ENCODE measurements at places on chromosomes 11 and 22.

GRCh38 chr11:57200917-57201316, 19.2 kb downstream of the LRRC55 start:
- DNase-seq = no peak

DNA sequence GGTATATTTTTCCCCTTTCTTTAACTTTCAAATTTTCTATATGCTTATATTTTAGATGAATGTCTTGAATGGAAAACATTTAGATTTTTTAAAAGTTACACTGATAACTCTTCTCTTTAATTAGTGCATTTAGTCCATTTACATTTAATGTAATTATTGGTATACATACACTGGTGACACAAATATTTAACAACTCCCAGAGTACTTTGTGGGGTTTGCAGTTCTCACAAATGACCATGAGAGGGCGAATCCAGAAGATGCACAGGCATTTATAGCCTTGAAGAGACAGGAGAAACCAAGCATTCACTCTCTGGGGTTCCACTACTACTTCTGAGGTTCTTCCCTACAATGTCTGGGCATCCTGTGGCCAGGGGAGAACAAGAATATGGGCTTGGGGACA, 125.1 kb downstream of the TIMP3 start:
- DNase-seq = no peak

DNA sequence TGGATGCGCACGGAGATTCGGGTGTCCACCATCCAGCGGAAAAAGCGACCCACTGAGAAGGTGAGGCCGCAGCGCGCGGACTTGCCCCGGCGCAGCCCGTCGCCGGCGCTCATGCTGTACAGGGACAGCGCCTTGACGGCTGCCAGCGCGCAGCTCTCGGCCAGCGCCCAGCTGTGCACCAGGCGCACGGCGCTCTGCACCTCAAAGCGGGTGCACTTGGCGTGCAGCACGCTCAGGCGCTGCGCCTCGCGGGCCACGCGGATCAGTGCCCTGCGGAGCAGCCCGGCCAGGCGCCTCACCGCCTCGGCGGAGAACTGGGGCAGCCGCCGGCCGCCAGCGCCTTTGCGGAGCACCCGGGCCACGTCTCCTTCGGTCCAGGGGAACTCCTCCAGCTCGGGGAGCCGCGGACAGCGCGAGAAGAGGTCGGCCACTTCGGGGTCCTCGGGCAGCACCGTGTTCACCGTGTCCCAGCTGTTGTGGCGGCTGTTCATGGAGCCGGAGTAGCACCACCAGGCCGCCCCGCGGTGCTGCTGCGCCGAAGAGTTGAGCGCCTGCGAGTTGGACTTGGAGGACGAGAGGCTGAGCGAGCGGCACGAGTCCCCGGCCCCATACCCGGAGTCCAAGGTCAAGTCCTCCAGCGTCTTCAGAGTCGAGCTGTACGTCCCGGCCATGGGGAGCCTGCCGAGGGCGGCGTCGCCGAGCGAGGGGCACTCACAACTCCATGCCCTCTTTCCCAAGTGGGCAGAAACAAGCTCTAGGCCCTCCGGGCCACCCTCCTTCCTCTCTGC, 703 bp downstream of the ABTB2 start:
- no peak for DNase-seq

GRCh38 chr11:29481738-29482137, 535.1 kb downstream of the KCNA4 start:
- DNase-seq = no peak

GRCh38 chr11:134362192-134362901, 30.6 kb downstream of the GLB1L2 start:
- no peak for DNase-seq

- DNase-seq = no peak
Measured at GRCh38 chr11:116736763-116737162, 36.0 kb downstream of the BUD13 start.

DNA sequence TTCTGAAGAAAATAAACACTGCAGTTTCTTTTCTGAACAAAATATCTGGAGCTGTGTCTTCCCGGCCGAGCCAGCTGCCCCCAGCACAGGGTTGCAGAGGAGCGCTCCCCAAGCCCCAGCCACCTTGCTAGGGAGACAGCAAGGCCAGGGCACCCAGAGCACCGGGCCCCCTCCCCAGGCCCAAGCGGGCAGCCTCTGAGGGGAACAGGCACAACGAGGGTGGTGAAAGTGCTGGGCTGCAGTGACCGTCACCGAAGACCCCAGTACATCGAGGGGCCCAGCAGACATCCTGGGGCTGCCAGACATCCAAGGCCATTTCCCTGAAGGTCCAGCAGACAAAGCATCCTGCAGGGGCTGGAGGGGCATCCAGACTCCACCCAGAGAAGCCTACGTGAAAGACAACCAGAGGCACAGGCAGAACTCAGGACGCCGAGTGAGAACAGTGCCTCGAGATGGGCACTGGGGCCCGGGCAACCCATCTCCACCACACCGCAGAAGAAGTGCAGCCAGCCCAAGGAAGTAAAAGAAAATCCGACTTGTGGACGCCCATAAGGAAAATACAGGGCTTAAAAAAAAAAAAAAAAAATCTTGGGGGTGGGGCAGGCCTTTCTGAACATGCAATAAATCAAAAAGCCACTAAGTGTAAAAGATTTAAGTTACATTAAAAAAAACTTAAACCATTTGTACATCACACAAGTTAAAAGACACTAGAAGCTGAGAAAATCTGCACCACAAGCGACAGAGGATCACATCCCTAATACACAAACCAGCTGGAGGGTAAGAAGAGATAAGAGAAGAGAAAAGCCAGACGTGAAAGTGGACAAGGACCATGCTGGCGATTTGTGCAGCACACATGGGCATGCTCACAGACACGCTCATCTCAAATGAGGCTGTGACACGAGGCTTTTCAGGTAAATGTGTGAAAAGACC, 36.0 kb upstream of the COMT start:
- no peak for DNase-seq

- no peak for DNase-seq
Measured at GRCh38 chr11:62352355-62353336, 15.4 kb downstream of the ASRGL1 start.

- no peak for DNase-seq
Measured at GRCh38 chr22:38260761-38261681, 11.8 kb downstream of the TMEM184B start.

DNA sequence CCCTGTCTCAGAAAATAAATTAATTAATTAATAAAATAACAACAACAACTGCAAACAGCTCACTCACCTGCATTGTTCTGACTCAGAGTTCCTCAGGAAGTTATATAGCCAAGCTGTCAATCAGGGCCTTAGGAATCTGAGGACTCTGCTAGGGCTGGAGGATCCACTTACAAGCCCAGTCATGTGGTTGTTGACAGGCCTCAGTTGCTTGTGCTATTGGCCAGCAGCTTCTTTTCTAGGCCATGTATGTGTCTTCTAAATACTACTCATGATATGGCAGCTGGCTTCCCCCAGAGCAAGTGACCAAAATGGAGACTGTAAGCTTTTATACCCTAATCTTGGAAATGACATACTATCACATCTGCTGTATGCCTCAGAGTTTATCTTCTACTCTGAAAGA, 20.8 kb upstream of the ATP5MG start:
- no peak for DNase-seq

GRCh38 chr22:20015971-20016733, 471 bp downstream of the ARVCF start:
- no peak for DNase-seq

GRCh38 chr22:23066200-23067022, 3.9 kb upstream of the GNAZ start:
- DNase-seq = no peak

DNA sequence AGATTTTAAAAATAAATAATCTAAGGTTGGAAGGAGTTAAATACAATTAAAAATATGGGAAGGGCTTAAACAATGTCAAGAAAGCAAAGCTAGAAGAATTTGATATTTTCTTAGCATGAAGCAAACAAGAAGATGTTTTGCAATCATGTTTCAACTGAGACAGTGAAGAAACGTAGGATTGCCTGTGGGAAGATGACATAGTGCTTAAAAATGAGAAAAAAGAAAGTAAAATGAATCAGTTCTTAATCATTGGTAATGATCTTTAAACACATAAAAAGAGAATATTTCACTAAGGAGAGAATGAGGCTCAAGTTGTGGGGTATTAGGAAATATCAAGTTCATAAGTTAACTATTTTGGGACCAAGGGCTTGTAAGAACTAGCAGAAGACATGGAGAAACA, 855.0 kb downstream of the METTL15 start:
- no peak for DNase-seq

DNA sequence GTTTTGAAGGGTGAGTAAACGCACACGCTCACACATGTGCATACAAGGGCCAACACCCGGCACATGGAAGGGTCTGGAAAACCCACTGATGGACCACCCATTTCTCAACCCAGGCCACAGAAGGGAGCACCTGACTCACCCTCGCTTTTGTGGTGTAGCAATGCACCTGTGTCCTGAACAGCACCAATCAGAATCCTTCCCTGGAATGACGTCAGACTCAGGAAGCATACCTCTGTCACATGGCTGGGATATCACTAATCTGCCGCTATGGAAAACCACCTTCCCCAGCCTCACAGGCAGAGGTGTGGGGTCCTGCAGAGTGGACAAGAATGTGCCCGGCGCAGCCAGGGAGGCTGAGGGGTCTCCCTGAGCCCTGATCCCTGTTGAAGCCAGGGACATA, 9.0 kb upstream of the OSM start:
- no peak for DNase-seq

DNA sequence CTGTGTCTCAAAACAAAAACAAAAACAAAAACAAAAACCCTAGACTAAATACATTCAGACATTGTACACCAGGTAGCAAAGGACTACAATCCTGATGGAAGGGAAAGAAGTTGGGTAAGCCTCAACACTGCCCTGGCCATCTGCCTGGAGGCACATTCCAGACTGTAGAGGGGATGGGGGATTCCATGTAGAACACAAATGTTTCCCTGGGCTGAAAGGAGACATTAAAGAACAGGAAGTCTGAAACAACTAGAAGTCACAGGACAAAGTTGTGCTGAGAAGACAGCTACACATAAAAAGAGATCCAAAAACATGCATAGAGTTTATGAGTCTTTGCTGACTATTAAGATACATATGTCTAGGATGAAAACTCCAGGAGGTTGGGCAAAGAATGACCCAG, 83.9 kb downstream of the RRAS2 start:
- no peak for DNase-seq

DNA sequence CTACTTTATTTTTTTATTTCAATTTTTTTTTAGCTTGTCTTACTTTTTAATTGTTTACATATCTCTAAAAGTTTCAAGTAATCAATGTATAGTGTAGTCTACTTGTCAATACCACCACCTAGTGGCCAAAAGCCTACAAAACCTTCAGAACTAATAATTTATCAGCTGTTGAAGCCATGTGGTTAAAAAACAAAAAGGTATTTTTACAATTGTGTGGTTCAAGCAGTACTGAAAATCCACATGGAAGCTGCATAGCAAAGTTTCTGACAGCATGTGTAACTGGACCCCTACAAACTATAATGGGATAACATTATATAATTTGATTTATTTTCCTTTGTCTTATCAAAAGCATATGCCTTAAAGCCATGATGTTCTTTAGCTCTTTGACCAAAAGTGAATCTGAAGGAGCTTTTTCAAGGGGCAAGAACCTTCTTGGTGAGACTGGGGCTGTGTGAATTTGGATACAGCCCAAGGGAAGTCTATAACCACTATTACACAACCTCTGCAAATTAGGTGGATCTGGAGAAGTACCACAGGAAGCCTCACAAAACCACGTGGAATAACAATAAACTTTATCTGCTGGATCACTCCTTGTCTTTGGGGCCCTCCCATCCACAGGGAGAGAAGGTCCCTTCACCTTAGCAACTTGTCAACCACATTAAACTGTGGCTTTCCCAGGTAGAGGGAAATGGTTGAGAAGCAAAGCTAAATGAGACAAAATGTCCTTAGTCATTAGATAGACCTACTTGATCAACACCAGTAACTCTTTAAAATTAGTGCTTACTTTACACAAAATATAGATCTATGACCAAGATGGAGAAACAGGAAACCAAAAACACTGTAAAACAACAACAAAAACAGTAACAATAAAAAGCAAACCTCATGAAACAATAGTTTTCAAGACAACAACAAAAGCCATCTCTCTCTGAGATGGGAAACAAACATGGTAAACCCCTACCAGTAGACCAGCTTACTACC, 9.9 kb downstream of the NARS2 start:
- no peak for DNase-seq

GRCh38 chr11:66651016-66651415, 12.5 kb downstream of the RBM4 start:
- no peak for DNase-seq

GRCh38 chr11:62560566-62561103, 13.1 kb downstream of the EEF1G start:
- DNase-seq = no peak

DNA sequence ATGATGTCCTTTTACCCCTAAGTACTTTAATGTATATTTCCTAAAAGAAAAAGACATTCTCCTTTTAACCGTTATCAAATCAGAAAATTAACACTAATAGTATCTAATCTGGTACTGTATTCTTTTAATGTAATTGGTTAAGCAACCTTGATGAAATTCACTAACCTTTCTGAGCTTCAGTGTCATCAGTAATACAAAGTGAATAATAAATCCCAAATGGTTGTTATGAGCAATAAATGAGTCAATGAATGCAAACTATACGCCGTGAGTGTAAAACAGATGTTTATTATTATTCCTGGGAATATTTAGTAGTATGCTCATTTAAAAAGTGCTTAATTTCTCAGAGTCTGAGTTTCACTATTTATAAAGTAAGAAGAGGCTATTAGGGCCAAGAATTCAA, 21.5 kb downstream of the UEVLD start:
- no peak for DNase-seq

DNA sequence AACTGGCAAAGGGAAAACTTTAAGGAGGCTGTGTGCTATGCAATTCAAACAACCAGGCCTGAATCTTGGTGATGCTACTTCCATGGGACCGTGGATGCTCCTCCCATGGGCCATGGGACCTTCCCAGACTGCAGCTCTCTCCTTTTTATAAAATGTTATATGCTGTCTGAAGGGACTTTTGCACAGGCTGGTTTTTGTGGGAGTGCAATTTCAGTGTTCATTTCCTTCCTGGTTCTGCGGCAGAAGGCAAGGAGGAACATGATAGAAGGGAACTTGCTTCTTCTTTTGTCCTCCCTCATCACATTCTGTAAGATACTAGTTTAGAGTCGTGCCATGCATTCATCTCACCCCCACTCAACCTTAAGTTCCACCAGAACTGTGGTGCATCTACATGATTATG, 68.9 kb downstream of the C11orf58 start:
- DNase-seq = no peak

DNA sequence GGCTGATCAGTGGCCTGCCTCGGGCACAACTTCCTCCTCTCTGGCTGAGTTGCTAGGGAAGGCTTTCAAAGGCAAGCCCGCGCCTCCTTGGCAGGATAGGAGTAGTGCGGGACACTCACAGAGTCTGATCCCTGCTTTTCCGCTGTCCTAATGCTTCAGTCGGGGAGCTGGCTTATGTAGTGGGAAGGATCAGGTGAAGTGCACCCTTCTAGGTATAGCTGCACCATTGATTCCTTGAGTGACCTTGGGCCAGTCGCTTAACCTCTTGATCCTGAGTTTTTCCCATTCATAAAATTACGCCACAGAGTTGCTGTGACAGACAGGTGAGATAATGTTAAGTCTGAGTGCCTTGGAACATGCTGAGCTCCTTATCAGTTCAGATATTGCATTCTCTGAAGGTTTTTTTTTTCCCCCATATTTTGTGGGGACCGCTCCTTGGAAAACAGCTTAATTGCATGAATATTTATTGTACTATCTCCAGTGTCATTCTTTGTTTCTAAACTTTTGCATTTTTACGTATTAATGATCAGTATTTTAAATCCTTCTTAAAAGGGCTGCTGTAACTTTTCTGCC, 961 bp downstream of the IPO7 start:
- DNase-seq = no peak

- DNase-seq = no peak
Measured at GRCh38 chr11:126152586-126152985, 58.9 kb downstream of the RPUSD4 start.
